ENCODE measurements at places on chromosomes 3 and 15. TPM values are rescaled to one million over a fixed set of nuclear protein-coding genes. Genes with fewer than 3 reads are reported as not detected.

Gene LRRIQ4
- not detected for polyA plus RNA-seq

Gene SKOR1
- polyA plus RNA-seq = not detected

Gene C3orf70
- 0.10 TPM for polyA plus RNA-seq

Gene GP5
- 0.05 TPM for polyA plus RNA-seq

Gene CHRFAM7A
- polyA plus RNA-seq = not detected

Gene LRRC49
- polyA plus RNA-seq = not detected

Gene KIF7
- polyA plus RNA-seq = not detected

Gene ADAMTS7
- 0.04 TPM for polyA plus RNA-seq

Gene LRCH3
- 24.3 TPM for polyA plus RNA-seq

Gene ADGRG7
- polyA plus RNA-seq = not detected
